ENCODE measurements at places on chromosomes 2 and 18.

DNA sequence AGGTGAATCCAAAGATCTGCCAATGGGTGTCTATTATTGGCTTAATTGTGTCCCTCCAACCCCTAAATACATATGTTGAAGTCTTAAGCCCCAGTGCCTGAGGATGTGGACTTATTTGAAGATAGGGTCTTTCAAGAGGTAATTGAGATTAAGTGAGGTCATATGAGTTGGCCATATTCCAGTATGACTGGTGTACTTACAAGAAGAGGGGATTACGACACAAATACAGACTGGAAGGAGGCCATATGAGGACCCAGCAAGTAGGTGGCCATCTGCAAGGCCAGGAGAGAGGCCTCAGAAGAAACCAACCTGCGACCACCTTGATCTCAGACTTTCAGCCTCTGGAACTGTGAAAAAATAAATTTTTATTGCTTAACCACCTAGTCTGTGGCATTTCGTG lies 121.1 kb upstream of the FN1 start:
- DNase-seq = no peak

- peak; percentile 68 for DNase-seq
These were observed 39.5 kb downstream of the TMEM247 start for GRCh38 chr2:46518861-46519260.

DNA sequence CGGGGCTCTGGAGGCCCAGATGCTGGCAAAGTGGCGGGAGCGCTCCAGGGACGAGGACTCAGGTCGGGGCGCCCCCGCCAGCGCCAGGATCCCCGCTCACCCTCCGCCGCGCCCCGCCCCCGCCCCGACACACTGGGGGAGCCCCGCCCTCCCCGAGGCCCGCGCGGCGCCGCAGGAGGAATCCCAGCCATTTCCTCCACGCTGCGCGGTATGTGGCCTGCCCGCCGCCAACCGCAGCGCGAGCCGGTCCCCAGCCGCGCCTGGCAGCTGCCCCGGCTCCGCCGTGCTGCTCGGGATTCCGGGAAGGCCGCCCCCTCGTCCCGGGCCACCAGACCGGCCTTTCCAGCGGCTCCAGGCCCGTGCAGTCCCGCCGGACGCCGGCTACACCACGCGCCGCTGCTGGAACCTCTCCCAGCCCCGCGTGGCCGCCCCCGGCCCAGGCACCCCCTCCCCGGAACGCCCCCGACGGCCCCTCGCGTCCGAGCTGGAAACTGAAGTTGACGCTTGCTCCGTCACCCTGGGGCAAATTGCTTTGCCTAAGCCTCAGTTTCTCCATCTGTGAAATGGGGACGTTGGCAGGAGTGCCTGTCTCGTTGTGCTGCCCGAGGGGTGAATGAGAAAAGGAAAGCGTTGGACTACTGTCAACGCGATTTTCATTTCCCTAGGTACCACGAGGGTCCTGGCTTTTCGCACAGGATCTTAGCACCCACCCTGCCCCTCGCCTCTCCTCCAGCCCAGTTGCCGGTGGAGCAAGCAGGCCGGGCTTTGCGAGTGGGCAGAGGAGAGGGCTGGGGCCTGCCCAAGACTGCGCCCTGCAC lies 53.6 kb downstream of the PKDCC start:
- DNase-seq = peak; percentile 78

DNA sequence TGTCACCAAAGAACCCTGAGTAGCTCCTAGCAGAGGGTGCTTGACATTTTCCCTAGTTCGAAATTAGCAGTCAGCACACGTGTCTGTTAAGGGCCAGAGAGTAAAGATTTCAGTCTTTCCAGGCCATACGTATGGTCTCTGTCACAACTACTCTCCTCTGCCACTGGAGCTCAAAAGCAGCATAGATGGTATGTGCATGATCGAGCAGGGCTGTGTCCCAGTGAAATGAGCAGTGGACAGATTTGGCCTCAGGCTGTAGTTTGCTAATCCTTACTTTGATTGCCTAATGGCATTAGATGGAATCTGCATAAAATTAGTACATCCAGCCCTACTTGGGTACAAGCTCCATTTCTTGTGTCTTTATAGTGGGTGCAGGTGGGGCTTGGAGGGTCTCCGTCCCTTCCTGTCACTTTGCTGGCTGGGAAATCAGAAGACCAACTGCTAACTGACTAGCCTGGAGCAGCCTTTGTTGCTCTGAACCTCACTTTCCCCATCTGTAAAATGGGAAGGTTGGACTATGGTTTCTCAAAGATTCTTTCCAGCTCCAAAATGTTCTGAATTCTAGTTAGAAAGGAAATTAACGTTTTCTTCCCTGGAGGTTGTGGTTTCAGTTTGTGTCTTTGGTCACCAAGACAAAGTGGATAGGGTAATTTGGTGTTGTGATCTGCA lies 108.5 kb downstream of the GLI2 start:
- no peak for DNase-seq

DNA sequence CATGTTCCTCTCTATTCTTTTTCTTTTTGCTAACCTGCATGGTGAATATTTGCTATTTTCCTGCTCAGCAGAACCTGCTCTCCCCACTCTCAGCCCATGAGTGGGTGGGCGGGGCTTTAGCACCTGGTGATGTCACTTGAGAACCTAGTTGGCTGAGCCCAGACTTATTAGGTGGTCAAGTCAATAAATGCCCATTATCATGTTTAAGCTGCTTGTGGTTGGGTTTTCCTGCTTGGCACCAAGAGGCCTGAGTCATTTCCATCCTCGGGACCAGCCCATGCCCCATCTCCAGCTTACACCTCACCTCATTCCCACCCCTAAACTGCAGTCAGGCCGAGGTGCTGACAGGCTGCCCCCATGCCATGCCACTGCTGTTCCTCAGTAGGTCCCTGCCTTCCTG lies 226.6 kb downstream of the ANKRD30B start:
- no peak for DNase-seq

DNA sequence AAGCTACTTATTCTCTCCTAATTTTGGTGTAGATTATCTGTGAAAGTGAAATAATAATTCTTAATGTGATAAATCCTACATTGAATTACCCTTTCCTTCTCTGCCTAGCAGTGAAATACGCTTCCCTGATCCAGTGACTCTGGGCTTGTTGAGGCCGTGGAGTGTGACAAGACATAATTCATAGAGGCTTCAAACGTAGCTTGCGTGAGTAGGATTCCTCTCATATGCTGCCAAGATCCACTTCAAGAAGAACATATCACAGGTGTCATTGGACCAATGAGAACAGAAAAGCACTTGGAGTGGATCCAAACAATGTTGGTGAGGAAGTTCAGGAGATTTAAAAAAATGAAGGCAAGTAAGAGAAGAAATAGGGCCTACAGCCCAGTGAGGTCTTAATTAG lies 221.3 kb upstream of the TMEFF2 start:
- no peak for DNase-seq

- DNase-seq = no peak
These were observed 22.7 kb downstream of the DNER start for GRCh38 chr2:229691631-229692030.

DNA sequence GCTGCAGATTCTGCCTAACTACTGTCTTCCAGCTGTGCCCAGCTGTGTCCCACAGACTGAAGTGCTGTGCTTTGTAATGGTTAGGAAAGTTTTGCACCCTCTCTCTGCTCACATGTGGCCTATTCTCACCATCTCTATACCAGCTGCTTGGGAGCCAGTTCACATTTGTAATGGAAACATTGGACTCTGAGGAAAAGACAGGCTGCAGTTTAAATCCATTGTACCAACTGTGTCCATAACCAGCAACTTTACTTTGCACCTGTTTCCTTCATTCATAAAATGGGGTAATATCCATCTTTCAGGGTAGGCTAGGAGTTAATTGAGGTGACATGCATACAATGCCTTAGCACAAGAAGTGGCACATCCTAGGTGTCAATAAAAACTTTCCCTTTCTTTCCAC lies 344.0 kb downstream of the TNS1 start:
- DNase-seq = no peak

GRCh38 chr18:59550174-59550516 lies 147.1 kb downstream of the CCBE1 start:
- DNase-seq = no peak

- DNase-seq = no peak
These were observed 335.0 kb downstream of the TGIF1 start for GRCh38 chr18:3784949-3785348.

DNA sequence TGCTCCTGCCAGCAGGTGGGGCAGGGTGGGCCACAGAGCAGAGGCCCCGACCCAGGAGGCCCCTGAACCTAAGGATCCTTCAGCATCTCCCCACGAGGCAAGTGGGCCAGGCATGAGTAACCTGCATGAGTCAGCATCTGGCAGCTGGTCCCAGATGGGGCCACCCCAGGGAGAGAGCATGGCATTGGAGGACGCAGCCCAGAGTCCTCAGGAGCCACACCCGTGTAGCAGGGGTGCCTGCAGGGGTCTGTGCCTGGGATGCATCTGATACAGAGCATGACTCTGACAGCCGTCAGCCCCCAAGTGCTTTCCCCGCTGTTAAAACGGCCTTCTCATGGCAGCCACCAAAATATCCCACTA lies 185.6 kb upstream of the SALL3 start:
- no peak for DNase-seq

DNA sequence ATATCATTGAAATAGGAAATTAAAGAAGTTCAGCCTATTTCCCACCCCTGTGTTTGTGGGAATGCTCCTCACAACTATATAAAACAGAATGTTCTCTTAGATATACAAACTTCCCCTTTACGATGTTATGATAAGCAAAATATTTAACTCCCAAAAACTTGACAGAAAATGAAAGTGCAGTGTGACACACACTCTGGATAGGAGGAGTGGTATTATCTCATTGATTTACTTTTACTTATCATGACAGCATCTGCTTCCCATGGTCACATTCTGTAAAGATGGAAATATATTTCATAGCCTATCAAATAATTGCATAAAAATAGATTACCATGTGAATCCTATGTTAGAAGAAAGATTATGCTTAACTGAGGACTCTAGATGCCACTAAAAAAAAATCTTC lies 96.6 kb upstream of the STK17B start:
- DNase-seq = no peak

DNA sequence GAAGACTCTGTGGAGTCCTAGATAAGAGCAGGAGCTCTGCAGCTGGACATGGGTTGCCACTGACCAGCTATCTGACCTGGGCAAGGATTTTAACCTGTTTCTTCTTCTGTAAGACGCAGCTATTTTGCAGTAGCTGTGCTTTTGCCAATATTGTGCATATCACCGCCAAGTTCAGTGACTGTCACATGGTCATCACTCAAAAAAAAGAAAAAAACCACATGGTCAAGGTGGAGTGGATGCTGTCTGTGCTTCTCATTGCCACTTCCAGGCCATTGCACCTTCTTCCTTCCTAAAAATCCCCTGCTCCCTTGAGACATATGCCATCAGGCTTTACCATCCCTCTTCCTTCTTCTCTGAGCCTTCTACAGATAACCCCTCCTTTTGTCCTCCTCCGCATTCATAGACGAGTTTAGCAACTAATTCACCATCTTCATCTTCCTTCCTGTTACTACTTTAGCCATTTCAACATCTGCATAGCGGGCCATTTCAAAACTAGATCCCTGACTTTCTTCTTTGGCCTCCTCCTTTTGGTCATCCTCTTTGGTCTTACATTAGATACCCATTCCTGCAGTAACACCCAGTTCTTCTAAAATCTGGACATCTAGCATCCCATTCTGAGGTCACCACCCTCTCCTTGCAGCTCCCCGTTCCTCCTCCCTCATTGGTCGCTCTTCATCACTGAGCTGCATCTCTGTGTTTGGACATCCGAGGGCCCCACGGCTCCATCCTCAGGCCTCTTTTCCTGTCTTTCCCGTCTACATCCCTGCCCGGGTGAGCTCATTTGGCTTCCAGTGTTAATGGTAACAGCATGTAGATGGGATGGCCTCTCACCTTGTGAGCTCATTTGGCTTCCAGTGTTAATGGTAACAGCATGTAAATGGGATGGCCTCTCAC lies 17.8 kb downstream of the RNF144A start:
- peak; percentile 10 for DNase-seq

DNA sequence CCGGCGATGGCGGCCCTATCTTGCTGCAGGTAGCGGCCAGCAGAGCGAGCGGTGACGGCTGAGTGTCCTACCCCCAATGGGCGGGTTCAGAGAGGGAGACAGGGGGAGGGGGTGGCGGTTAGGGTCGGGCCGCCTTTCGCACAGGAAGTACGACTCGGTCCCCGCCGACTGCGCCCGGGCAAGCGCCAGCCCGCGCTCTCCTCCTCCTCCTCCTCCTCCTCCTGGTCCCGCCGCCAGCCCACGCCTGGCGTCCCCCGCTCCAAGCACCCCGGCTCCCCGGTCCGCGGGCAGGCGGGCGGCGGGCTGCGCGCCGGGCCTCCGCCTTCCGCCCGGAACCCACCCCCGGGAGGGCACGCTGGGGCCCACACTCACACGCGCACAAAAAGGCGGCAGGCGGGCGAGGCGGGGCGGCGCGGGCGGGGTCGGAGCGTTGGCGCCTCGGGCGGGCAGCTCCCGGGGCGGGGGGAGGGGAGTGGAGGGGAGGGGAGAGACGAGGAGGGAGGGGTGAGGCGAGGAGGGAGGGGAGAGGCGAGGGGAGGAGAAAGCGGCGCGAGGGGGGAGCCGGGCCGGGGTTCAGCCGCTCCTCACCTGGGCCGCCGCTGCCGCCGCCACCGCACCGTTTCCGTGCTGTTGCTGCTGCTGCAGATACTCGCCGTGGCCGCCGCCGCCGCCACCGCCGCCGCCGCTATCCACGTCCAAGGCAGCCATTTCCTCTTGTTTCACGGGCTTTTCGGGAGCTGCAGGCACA lies 1.2 kb downstream of the SP3 start:
- DNase-seq = peak; percentile 95

- peak; percentile 14 for DNase-seq
These were observed 797 bp downstream of the ANO7 start for GRCh38 chr2:241189093-241189855.

GRCh38 chr2:185044323-185044874 lies 446.1 kb downstream of the ZNF804A start:
- no peak for DNase-seq

GRCh38 chr2:204343685-204344084 lies 201.6 kb upstream of the PARD3B start:
- DNase-seq = no peak

GRCh38 chr2:154898269-154898668 lies 199.8 kb downstream of the KCNJ3 start:
- no peak for DNase-seq

DNA sequence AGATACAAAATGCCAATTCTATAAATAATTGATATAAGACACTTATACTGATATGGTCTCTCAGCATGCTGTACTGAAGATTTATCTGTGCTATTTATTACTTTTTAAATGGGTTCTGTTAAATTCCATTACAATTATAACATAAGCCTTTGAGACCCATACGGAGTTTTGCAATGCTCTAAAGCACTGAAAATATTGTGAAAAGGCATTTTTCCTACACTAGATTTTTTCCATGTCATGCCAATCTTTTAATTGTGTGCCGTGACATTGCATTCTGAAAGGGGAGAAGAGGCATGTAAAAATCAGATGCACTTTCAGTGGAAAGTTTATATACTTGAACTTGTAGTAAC lies 46.5 kb downstream of the EFEMP1 start:
- DNase-seq = no peak

DNA sequence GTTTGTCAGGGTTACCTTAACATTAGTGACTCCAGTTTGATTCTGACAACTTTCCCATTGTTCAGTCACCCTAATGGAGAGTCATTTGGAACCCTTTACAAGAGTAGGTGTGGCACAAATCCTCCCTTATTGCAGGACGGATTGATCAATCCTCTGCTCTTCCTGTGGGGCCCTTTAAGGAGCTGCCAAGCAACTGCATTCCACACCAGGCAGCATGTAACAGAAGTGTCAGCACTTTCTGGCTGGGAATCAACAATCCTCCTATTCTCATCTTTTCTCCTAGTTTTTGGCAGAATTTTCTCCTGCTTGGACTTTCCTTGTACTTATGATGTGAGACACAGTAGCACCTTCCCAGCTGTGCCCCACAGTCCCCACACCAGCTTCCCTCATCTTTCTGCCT lies 177.8 kb downstream of the ST6GAL2 start:
- no peak for DNase-seq

- no peak for DNase-seq
These were observed 311.0 kb upstream of the THUMPD2 start for GRCh38 chr2:40090044-40090443.

Data from femur (tissue), 1 donor.